ENCODE measurements at places on chromosomes 1 and 21.

GRCh38 chr1:206489980-206490770, 17.2 kb upstream of the RASSF5 start:
- no peak for DNase-seq

DNA sequence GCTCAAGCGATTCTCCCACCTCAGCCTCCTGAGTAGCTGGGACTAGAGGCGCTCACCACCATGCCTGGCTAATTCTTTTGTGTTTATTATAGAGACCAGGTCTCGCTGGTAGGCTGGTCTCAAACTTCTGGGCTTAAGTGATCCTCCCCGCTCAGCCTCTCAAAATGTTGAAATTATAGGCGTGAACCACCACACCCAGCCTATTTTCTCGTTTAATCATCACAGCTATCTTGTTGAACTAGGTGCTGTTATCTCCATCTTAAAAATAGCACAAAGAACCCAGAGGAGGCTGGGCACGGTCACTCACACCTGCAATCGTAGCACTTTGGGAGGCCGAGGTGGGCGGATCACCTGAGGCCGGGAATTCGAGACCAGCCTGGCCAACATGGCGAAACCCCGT, 28.1 kb downstream of the COL16A1 start:
- no peak for DNase-seq

DNA sequence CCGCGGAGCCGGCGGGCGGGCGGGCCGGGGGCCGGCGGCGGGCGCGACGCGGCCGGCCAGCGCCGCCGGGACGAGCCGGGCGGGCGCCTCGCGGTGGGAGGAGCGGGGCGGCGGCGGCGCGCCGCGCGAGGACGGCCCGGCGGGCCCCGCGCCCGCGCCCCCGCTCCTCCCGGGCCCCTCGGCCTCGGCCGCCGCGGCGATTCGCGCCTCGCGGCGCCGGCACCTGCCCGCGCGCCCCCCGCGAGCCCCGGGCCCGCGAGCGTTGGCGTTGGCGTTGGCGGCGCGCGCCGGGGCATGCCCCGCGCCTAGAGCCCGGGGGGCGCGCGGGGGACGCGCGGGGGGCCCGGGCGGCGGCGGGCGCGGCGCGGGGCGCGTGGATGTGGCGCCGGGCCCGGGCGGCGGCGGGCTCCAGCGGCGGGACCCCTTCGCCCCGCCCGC, at the start of gene SKI:
SKI (plus strand) TSS at position 163 of the 438 bp plus-strand sequence. CDS start 448 bp downstream, outside the sequence.
- DNase-seq = no peak

- no peak for DNase-seq
These were observed 705 bp downstream of the UROD start for GRCh38 chr1:45012639-45013278.

DNA sequence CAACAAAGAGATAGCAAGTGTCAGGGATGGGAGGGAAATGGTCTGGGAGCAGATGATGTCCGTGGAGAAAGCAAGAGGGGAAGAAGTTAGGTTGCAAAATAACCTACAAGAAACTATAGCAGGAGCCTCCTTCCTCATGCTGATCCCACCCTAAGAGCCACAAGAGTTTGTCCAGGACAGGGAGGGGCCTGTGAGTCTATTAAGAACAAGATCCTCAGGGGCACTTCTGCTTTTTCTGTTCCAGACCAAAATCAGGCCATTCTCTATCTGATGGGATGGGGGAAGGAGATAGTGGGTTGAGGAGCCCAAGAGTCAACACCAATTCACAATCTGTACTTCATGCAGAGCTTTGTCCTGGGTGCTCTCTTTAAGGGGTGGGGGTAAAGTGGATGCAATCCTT, 7.7 kb upstream of the ATP1A4 start:
- no peak for DNase-seq

GRCh38 chr1:221695301-221695700, 46.6 kb downstream of the DUSP10 start:
- DNase-seq = no peak

DNA sequence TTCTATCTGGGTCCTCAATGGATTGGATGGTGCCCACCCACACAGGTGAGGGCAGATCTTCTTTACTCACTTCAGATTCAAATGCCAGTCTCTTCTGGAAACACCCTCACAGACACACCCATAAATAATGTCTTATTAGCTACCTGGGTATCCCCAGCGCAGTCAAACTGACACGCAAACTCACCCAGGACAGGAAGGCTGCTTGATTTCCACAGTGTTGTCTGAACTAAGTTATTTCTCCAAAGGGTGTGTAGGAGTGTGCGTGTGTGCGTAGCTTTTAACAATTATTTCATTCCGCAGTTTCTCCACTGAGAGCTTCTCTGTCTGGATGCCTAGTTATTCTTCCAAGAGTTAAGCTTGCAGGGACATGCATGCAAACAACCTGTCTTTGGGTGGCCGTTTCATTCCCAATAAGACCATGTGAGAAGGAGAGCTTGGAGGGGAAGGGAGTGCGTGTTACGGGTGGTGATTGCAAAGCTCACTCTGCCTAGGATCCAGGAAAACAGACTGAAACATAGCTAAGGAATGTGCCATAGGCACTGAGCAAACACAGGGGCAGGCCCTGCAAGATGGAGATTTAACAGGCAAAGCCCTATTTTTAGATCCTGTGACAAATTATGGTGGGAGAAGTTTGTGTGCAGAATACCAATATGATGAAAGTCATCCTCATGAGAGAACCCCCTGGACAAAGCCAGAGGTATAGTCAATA, 269.7 kb downstream of the DYRK1A start:
- no peak for DNase-seq

DNA sequence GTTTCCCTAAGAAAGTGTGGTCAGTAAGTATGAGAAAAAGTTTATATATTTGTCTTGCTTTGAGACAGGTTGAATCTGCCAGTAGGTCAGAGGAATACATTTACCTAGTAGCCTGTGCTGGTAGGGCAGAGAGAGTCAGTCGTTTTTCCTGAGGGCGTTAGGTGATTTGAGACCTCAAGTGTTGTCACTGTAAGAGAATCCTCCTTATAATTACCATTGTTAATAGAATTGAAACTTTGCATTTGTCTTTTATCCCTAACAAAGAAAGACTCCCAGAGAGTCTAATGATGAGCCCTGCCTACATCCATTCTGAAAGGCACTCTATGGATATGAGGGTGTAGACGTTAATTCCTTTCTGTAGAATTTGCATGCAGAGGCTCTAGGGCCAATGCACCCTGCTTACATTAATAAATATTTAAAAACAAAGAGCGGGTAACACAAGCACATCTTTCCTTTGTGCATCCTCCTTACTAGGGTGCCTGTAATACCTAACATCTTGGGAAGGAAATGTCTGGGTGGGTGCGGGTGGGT, 16.4 kb downstream of the PBX1 start:
- DNase-seq = no peak

DNA sequence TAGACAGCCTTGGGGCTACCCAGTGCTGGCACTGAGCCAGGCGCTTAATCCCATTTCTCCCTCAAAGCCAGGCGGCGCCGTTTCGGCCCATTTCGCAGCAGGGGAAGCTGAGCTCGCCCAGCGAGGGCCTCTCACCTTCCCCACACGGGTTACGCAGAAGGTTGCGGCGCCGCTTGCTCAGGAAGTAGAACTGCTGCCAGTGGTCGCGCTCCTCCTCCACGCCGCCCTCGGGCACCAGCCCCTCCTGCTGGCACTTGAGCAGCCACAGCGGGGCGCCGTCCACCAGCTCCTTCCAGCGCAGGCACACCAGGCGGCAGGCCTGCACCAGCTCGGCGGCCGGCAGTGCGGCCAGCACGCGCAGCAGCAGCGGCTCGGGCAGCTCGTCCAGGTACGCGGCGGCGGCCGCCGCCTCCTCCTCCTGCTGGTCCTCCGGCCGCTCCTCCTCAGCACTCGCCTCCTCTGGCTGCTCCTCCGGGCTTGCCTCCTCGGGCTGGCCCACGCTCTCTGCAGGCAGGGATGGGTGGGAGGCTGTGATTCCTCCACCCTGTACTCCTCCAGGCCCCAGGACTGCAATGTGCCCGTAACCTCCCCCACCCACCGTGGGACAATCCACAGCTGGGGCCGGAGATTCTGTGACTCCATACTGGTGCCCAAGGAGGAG, 3.8 kb downstream of the FBXO2 start:
- no peak for DNase-seq

DNA sequence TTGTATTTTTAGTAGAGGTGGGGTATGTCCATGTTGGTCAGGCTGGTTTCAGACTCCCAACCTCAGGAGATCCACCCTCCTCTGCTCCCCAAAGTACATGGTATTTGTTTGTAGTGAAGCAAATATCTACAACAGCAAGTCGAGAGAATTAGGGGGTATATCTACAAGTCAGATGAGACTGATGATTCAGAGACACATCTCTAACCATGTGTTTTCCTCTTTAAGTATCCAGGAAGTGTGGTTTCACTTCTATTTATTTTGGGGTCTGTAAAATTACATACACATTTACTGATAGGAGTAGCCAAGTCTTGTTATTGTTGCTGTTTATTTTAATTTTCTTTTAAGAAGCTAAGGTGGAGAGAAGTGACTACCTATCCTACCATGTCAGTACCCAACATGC, 44.9 kb downstream of the SGIP1 start:
- DNase-seq = no peak

Data from iPS DF 19.7 (cell line).